T-helper 1 cell (primary cell): ENCODE measurements at places on chromosomes 12 and 14.

DNA sequence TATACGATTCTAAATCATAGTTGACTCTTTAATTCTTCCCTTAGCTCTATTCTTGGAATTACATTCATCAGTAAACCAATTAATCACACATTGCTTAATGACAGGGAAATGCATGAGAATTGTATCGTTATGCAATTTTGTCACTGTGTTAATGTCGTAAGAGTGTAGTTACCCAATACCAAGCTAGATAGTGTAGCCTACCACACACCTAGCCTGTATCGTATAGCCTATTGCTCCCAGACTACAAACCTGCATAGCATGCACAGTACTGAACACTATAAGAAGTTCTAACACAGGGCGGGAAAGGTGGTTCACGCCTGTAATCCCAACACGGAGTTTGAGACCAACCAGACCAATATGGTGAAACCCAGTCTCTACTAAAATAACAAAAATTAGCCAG lies 24.7 kb downstream of the HNRNPC start:
- no peak for DNase-seq

DNA sequence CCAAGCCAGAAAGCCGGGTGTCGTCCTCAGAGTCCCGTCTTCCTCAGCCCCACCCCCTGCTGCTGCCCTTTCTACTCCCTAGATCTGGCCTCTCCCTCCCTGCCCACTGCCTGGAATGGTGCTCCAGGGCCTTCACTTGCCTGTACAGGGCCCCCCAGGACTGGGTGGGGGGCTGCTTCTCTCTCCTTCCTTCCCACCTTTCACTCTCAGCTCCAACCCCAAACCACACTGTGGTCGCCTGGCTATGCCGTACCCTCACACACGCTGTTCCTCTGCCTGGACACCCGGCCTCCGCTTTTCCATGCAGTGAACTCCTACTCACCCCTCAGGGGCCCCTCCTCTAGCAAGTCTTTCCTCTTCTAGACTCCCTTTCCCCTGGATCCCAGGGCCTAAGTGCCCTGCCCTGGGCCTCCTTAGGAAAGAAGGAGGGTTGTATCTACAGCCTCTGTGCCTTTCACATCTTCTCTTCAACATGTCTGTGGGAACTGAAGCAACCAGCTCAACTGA lies 25.5 kb upstream of the DIO3 start:
- no peak for DNase-seq

DNA sequence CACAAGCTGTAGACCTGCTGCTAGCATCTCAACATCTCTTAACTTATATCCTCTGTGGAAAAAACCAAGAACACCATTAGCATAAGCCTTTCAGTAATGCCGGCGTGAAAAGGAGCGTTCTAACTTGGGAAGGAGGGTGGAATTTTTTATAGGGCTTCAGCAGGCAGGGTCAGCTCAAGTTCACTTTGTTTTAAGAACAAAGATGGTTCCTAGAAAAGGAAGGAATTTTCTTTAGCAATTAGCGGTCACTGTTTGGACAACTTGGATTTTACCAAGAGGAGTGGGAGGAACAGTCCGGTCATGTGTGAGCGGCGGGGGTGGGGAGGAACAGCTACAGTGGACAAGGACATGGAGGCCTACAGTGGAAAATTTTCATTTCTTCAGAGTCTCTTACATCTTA lies 35.9 kb downstream of the BBS10 start:
- DNase-seq, result no peak

DNA sequence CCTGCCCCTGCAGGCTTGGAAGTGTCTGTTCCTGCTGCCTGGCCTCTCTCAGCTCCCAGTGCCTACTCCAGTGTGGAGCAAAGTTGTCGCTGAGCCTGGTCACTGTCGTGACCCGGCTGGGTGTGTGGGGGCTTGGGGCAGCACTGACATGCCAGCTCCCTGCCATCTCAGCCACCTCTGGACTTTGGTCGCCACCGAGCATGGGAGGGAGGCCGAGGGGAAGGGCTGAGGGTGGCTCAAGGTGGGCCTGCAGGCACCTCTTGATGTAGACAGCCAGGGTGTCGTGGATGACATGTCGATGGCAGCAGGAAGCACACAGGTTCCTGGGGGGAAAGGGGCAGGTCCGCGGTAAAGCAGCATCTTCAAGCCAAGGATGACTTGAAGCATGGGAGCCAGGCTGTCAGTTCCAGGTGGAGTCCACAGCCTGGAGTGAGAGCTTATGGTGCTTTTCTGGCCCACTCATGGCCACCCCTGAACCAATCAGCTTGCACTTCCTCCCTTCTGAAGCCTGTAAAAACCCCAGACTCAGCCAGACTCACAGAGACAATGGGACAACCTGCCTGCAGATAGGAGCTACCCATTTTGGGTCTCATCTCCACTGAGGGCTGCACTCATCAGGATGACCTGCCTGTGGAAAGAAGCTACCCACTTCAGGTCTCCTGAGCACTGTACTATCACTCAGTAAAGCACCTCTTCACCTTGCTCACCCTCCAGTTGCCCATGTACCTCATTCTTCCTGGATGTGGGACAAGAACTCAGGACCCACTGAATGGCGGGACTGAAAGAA lies 210.1 kb downstream of the MON2 start:
- no peak for DNase-seq

- DNase-seq, result no peak
Observed at GRCh38 chr12:47207829-47208248, 128.1 kb upstream of the AMIGO2 start.

- DNase-seq, result no peak
Observed at GRCh38 chr12:127559349-127560040, 707.5 kb upstream of the TMEM132C start.

DNA sequence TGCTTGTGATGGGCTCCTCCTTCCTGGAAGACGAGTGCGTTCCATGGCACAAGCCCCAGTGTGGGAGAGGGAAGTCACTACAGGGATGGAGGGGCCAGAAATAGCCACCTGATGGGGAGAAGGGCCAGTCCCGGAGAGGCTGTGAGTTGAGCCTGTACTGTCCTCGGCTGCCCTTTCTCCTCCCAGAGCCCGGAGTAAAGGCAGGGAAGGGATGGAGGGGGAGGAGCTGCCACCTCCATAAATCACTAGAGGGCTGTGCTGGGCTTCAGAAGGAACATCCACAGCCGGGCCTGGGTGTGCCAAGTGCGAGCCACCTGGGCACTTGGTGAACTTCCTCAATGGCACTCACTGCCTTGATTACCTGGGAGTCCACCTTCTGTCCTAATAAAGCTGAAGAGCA lies 110.1 kb downstream of the RBM19 start:
- no peak for DNase-seq

DNA sequence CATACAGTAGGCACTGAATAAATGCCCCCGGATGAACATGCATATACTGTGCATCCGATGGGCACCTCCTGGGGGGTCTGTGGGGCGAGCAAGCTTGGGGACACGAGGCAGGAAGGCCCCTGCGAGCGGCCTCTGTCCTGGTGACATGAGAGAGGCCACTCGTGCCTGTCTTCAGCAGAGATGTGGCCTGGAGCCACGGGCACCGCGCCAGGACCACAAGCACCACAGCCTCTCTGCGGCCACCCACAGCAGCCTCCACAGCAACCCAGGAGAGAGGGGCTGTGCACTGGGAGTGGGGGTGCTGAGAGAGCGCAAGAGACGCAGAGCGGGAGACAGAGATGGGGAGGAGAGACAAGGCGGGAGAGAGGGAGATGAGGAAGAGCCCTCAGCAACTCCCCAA lies 118.5 kb downstream of the RFLNA start:
- no peak for DNase-seq
